ENCODE measurements at places on chromosomes 13 and 19.

GRCh38 chr13:67210208-67210607 lies 19.9 kb downstream of the PCDH9 start:
- DNase-seq = no peak

- DNase-seq = no peak
Measured at GRCh38 chr13:84050536-84050935, 168.3 kb upstream of the SLITRK1 start.

DNA sequence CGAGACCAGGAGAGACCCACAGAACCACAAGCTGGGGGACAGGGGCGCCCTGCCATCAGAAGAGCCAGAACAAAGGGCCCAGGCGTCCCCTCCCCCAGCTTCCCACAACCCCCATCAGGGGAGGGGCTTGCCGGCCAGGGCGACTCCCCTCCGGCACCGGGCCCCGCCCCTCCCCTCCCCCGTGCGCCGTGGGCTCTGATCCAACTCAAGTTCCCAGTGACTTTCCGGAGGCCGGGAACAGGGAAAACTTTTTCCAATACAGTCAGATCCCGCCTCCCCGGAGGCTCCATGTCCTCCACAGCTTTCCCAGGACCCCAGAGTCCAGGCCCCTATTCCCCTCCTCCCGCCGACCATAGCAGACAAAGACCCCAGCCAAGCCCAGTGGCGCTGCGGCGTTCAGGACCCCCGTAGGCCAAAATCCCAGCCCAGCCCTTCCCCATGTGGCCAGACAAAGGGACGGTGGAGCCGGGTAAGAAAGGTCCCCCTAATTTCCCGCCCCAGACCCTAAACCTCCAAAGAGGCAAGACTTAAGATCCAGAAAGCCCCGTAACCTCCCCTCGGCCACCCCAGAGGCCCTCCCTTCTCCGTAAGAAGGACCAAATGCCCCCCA lies 673 bp downstream of the TEAD2 start:
- no peak for DNase-seq

DNA sequence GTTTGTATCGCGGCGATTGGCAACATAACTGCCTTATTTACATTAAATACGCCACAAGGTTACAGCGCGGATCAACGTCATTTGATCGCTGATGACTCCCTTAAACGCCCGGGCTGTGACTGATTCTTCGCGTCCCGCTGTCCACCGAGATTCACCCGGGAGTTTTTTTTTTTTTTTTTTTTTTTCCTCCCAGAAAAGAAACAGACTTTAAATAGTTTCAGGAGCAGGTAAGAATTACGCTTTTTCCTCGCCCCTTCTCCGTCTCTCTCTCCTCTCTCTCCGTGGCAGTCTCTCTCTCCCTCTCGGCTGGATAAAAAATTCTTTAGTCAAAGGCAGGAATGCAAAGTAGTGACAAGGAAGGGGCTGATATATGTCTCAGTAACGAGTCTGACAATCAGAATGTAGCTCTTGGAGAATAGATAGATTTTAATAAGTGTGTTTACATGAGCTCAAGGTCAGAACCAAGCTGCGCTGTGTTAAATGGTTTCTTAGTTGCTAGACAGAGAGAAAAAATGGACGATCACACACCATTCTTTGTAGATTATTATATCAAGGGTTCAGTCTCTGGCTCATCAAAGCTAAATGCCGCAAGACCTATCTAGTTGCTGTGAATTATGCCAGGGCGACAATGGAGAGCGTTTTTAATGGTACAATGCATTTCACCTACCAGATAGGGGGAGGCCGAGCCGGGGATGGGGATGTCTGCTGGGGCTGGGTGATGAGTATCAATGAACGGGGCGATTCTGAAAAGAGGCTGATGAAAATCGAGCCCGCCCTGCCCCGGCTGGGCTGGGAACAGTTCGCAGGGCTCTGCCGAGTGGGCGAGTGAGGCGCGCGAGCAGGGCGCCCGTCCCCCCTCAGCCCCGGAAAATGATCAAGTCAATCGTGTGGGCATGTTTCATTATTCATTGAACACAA lies 147.2 kb upstream of the ZNF536 start:
- DNase-seq = no peak

- no peak for DNase-seq
Measured at GRCh38 chr13:66689628-66690027, 540.5 kb downstream of the PCDH9 start.

DNA sequence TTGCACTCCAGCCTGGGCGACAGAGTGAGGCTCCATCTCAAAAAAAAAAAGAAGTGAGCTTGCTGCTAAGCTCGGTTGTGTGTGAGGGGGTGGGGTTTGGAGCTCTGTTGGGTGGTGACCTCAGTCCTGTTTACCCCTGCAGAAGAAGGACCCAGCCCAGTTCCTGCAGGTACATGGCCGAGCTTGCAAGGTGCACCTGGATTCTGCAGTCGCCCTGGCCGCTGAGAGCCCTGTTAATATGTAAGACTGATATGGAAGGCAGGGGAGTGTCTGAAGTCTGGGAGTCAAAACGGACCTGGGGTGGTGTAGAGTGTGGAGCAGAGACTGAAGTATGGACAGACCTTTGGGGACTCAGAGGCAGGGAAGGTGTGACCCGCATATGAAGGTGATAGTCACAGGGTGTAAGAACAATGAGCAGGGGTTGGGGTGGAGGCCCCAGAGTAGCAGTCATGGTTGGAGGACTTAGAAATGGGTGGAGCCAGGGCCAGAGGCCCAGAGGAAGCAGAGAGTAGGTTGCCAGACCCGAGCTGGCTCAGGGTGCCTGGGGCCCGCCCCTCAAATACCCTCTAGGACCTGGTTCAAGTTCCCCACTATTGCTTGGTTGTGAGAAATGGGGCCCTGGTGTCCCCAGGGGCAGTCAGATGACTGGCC lies 13.2 kb downstream of the CLASRP start:
- DNase-seq = no peak

- DNase-seq = no peak
Measured at GRCh38 chr19:38617283-38617763, 430 bp downstream of the MAP4K1 start.

DNA sequence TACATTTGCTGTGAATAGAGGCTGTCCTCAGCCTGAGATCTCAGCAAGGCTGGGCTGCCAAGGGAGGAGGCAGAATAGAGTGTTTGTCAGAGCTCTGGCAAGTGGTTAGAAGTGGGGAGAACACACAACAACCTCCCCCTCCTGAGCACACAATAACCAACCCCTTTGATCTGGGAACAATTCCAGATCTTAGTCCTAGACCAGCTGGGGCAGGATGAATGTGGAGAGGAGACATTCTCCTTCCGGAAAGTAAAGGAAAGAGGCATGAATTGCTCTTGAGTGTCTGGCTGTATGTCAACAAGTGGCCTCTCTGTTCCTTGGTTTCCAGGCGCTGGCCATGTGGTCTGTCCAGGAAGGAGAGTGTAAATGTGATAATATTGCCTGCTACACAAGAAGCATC lies 114.9 kb upstream of the TMTC4 start:
- no peak for DNase-seq

GRCh38 chr13:27933580-27934328 lies 14.0 kb downstream of the PDX1 start:
- no peak for DNase-seq

Data from CD4-positive, alpha-beta T cell (primary cell).